ENCODE measurements at places on chromosomes 3 and 15. TPM values are rescaled to one million over a fixed set of nuclear protein-coding genes. Genes with fewer than 3 reads are reported as not detected.
A peak's percentile ranks its signal among the peaks of the same experiment; 100 is the strongest.

Gene GNAT1
- not detected for total RNA-seq

Gene PLSCR2
- total RNA-seq, result not detected

Gene SPATA12
- 0.19 TPM for total RNA-seq

Gene SLC12A1
- 1.0 TPM for total RNA-seq

DNA sequence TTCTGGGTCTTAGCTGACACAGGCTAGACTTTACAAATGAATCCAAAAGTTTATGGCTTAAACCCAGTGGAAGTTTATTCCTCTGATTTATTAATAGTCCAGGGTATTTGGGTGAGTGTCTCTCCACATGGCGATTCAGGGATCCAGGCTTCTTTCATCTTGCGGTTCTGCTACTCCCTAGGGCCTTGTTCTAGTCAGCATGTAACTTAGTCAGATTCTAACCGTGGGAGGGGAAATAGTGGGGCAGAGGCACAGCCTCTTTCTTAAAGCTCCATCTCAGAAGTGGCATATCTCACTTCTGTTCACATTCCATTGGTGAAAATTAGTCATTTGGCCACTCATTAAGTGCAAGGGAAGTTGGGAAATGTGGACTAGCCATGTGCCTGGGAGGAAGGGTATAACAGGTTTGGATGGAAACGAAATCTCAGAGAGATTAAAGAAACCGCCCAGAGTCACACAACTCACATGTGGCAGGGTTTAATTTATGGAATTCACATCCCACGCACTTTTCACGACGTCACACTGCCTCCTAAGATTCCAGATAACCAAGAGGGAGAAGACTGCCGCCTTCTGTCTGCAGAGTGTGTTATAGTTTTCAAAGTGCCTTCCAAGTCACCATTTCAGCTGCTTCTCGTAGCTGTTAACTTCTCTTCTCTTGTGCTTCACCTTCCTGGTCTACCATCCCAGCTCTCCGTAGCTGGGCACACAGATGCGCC, 11.4 kb upstream of the RASGRF1 start:
- DNase-seq, result no peak

GRCh38 chr3:153357436-153357835, 195.4 kb downstream of the RAP2B start:
- DNase-seq, result no peak

DNA sequence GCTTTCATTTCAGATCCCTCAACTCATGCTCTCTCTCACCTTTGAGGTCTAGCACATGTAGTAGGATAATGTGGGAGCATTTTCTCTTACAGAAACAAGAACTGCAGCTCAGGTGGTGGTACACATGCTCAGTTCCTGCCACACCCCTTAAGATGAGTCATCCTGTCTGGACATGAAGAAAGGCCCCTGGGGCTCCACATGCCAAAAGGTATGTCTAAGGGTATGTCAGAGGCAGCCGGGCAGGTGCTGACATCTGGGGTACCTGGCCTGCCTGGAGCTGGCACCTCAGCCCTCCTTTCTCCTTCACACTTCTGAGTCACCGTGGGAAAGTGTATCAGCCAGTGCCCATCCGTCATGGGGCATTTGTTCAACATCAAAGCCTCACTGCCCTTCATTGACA, 209.9 kb downstream of the OCA2 start:
- no peak for DNase-seq

DNA sequence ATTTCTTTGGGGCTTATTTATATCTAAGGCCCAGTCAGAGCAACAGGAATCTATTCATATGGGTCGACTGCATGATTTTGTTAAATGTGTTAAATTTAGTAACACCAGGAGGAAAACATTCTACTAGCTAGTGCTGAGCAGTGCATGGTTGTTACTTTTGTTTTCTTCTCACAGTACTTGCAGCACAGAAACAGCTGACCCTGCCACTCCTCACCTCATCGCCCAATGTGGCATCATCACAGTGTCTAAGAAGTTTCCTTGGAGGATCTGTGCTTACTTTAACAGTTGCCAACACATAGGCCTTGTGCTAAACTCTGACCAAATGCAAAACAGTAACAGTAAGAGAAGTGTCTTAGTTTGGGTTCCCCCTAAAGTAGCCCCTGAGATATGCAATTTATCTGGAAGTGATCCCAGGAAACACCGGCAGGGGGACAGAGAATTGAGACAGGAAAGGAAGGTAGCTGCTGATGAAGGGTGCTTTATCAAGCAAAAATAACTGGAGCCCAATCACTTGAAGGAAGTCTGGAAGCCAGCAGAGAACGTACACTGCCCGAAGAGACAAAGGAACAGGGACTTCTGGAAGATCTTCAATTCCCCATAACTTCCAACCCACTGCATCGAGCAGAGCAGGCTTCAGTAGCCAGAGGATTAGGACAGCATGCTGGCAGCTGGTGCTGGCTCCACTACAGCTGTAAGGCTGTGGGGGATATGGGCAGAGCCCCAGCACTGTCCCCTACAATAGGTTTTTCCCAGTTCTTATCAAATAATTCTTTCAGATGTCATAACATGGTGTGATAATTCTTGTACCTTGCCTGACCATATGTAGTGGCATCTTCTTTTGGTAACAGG, 36.0 kb upstream of the ULK4 start:
- DNase-seq, result peak; percentile 75

GRCh38 chr15:45884755-45885445, 250.1 kb downstream of the SQOR start:
- DNase-seq, result no peak

GRCh38 chr3:194711913-194712312, 26.2 kb downstream of the FAM43A start:
- no peak for DNase-seq

- DNase-seq, result no peak
Measured at GRCh38 chr3:46675843-46676567, 17.5 kb downstream of the ALS2CL start.

- DNase-seq, result no peak
Measured at GRCh38 chr3:184873141-184873540, 61.2 kb downstream of the VPS8 start.

GRCh38 chr15:100911086-100911485, 8.1 kb upstream of the LRRK1 start:
- DNase-seq, result no peak

DNA sequence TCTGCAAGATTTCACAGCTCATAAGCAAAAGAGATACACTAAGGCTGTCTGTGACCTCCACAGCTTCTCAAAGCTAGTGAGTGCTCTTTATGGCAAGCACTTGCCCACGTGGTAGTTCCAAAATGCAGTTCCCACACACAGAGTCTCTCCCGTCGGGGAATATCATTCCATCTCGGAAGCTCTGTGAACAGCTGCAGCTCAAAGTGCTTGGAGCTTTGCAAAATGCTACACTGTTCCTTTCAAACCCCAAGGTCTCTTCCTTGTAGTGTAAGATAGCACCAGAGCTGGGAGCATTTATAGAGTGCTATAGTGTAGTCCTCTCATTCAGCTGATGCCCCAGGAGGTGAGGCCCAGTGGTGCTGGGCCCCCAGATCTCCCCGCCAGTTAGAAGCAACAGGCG, 36.1 kb downstream of the ST6GAL1 start:
- DNase-seq, result no peak

- DNase-seq, result no peak
Measured at GRCh38 chr15:91520850-91521249, 332.7 kb upstream of the SLCO3A1 start.

DNA sequence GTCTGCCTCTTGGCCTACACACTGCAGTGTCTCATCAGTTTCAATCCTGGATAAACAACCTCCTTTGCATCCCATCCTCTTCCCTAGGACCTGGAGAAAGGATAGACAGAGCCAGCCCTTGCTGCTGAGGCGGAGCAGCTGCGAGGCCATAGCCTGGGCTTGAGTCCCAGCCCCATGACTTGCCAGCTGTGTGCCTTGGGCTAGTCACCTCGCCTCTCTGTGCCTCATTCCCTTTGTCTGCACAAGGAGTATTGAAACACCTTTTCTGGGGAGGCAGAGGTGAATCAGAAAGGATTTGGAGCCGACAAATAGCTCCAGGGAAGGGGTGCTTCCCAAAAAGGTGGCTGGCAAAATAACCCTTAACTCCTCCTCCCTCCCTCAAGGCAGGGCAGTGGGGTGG, 65.0 kb upstream of the SLC6A1 start:
- peak; percentile 26 for DNase-seq

DNA sequence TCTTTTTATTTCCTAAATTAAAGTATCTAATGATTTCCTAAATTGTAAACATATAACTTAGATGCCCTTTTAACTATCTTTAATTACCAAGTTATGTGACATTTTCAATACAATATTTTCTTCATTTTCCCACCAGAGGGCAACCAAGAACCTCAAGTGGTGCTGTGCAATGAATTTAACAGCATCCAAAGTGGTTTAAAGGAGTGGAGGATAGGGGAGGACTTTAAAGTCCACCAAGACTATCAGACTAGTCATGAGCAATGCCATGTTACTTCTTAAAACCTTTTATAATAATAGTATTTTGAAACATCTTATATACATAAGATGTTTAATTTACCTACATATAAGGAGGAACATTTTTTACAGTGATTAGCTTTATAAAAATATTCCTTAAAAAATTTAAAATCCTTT, 74.4 kb downstream of the DLG1 start:
- no peak for DNase-seq
